T-helper 9 cell (primary cell): ENCODE measurements at places on chromosomes 7 and 10.

- no peak for DNase-seq
These were observed 117.2 kb downstream of the RAB11FIP2 start for GRCh38 chr10:117929327-117930067.

GRCh38 chr7:85000735-85001350 is 186.0 kb downstream of the SEMA3D start:
- no peak for DNase-seq

DNA sequence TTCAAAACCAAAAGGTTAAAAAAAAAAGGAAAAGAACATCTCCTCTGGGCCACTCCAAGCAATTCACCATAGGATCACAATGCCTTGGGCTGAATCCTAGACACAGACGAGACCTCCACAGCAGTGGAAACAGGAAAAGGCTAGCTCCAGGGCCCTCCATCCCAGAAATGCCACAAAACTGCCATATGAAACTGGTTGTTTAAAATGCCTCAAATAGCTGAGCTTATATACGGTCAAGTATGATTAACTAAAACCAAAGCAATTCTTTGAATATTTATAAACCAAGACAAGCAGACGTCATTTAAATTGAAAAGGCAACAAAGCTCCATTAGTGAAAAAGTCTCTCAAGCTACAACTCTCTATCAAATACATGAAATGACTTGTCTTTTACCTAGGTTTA is 63.1 kb downstream of the DOCK4 start:
- DNase-seq = no peak

DNA sequence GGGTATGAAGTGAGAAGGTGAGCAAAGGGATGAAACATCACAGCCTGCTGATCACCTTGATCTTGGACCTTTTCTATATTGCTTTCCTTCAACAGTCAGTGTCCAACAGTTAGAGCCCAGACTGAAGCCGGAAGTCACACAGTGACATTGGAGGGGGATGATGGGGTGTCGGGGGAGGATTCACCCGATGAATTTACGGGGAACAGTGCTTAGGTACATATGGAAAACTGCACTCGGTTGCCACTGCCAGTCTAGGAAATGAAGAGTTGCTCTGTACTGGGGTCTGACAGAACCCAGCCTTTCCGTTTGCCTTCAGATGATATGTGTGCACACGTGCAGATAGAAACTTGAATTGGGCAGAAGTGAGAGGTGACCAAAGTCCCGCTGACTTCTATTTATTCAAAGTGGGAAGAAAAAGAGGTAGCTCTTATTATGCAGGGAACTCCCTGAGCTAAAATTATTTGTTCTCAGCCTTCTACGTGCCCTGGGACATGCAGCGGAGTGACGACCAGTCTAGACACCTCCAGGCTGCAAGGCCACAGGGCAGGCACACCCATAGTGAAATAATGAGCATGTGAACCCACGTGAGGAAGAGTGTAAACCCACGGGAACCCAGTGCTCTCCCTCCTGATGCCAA is 107.2 kb upstream of the INHBA start:
- no peak for DNase-seq

DNA sequence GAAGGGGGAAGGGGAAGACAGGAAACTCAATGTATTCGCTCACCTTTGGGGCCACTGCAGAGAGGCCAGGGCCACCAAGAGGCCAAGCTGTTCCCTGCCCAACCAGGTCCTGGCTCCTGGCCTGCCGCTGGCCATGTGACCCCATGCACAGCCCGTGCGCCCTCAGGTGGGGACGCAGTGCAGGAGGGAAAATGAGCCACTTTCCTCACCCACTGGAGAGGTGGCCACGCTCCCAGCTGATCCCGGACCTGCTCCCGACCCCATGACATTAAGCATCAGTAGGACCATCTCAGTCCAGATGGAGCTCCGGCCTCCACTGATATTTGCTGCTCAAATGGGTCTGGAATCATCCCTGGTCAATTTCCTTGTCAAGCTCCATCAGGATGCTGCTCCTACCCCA is 40.2 kb downstream of the HSPA12A start:
- no peak for DNase-seq
